ENCODE measurements at places on chromosomes 1 and 21.

DNA sequence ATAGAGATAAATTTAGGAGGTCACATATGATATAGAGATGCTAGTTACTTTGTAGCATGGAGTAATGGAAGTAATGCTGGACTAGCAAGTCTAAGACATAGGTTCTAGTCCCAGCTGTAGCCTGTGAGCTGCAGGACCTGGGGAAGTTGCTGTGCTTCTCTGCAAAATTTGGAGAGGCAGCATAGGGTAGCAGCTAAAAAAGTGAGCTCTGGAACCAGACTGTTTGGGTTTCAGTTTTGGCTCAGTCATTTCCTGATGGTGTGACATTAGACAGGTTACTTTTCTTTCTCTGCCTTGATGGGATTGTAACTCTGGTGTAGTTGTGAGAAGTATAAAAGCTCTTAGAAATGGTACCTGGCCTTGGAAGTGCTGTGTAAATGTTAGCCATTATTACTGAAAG lies 3.3 kb downstream of the METTL13 start:
- no peak for DNase-seq

DNA sequence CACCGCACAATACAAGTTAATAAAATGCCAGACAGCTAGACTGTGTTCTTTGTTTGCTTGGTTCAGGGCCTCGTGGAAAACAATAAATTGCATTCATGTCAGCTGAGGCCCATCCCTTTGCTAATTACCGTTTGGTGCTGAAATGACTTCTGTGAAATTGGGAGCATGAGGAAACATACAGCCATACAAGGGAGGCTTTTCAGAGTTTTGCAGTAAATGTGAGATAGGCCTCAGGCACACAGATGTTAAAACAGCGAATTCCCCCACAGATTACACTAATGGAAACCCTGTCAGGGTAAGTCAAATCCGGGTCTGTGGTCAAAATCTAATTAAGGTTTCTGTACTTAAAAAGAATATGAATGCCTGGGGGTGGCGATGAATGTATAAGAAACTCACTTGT lies 173.5 kb upstream of the LMO4 start:
- DNase-seq: no peak

DNA sequence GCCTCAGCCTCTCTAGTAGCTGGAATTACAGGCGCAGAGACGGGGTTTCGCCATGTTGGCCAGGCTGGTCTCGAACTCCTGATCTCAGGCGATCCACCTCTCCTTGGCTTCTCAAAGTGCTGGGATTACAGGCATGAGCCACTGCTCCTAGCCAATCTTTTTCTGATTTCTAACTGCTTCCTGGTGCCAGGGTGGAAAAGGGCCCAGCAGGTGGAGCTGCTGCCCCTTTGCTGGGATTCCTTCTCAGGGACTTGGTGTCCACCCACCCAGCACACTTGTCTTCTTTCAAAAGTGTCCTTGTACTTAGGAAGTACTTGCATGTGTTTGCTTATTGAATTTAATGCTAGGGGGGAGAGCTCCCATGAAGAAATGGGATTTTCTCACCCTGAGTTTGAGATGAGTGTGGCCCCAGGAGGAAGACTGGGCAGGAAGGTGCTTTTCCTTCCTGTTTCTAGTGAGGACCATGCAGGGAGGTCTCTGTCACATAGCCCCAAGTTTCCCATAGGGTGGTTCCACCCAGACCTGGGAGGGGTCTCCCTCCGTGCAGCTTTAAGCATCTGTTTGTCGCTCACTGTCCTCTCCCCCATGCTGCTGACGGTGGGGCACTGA lies 14.2 kb downstream of the UTP11 start:
- no peak for DNase-seq

DNA sequence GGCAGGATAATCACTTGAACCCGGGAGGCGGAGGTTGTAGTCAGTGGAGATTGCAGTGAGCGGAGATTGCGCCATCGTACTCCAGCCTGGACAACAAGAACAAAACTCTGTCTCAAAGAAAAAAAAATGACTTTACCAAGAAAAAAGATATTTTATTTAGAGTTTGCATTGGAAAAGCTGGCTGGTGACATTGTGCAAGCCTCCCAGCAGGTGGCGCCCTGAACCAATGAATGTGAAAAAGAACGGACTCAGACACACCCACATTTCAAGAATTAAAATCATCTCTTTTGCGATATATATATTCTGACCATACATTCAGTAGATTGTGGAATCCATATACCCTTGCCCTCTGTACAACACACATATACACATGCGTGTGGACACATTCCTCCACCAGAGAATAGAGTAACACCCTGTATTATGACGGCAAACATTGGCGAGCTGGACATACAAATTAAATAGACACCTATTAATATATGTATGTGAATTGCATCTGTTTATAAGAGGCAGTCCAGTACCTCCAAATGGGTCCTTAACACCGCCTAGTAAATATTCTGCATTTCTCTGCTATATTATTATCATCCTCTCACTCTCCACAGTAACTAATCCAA lies 39.0 kb upstream of the CADM3 start:
- DNase-seq: peak; percentile 21

GRCh38 chr1:12249748-12250147 lies 19.9 kb downstream of the VPS13D start:
- no peak for DNase-seq

DNA sequence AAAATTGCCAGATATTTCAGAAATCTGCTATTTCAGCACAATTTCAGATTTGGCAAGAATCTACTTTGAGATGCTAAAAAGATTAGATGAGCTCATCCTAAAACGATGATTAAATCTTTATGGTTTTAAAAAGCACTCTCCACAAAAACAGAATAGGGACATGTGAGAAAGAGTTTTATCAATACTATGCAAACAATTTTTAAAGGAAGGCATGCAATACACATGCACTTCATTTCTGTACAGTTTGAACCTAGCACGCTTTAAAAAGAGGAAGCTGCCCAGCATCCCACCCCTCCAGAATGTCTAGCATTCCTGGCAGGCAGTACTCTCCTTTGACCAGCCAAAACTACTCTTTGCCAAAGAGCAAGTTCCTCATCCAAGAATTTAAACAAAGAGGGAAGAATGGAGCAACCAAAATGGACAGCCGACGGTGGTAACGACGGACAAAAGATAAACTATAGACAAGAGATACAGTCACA lies 1.3 kb downstream of the ARHGAP29 start:
- no peak for DNase-seq
